Calu3 (cell line): ENCODE measurements at places on chromosomes 16 and 17. TPM values are rescaled to one million over a fixed set of nuclear protein-coding genes. Genes with fewer than 3 reads are reported as not detected.

CHAD gene
- total RNA-seq = not detected in 2 replicates

SLC6A2 gene
- total RNA-seq = not detected in 2 replicates

GFER gene
- total RNA-seq = 40.8 and 43.5 TPM in 2 replicates

TEX19 gene
- not detected in 2 replicates for total RNA-seq

NSRP1 gene
- 27.5 and 29.7 TPM in 2 replicates for total RNA-seq

IRX5 gene
- total RNA-seq = 1.9 and 2.5 TPM in 2 replicates

BEAN1 gene
- 1.7 and 3.1 TPM in 2 replicates for total RNA-seq

BRIP1 gene
- total RNA-seq = 10.3 and 12.3 TPM in 2 replicates

EVPL gene
- total RNA-seq = 51.8 and 59.7 TPM in 2 replicates

SLC13A2 gene
- not detected in 2 replicates for total RNA-seq

CCL8 gene
- total RNA-seq = not detected in 2 replicates

TMEM88 gene
- 2.9 and 3.6 TPM in 2 replicates for total RNA-seq

DUS2 gene
- total RNA-seq = 31.7 and 33.5 TPM in 2 replicates

LRRC46 gene
- total RNA-seq = 2.9 and 4.0 TPM in 2 replicates

SOX9 gene
- total RNA-seq = 173 and 210 TPM in 2 replicates

MMP15 gene
- 81.4 and 93.7 TPM in 2 replicates for total RNA-seq

ZFHX3 gene
- 13.6 and 17.8 TPM in 2 replicates for total RNA-seq

PLLP gene
- total RNA-seq = 38.3 and 40.3 TPM in 2 replicates

HLF gene
- total RNA-seq = 1.3 and 3.3 TPM in 2 replicates

TK1 gene
- 89.7 and 95.3 TPM in 2 replicates for total RNA-seq

KRTAP4-1 gene
- total RNA-seq = not detected in 2 replicates

CCDC92B gene
- 0.15 TPM in 1 of 2 replicates, not detected in the other for total RNA-seq

TBC1D3G gene
- total RNA-seq = not detected in 2 replicates

BAHCC1 gene
- total RNA-seq = 0.17 and 0.27 TPM in 2 replicates

SLFN14 gene
- not detected in 2 replicates for total RNA-seq

RUNDC3A gene
- total RNA-seq = 0.86 and 1.2 TPM in 2 replicates

KRT27 gene
- total RNA-seq = not detected in 2 replicates

TPSG1 gene
- total RNA-seq = not detected in 2 replicates

TBX21 gene
- not detected in 2 replicates for total RNA-seq

CSF3 gene
- total RNA-seq = 0.38 TPM in 1 of 2 replicates, not detected in the other

NUDT7 gene
- 6.1 and 7.2 TPM in 2 replicates for total RNA-seq

KRTAP1-5 gene
- total RNA-seq = not detected in 2 replicates
